Hindlimb muscle (tissue), 1 donor: ENCODE measurements at places on chromosomes 4 and X. TPM values are rescaled to one million over a fixed set of nuclear protein-coding genes. Genes with fewer than 3 reads are reported as not detected.

Gene CXCL1
- not detected for polyA plus RNA-seq

Gene ABLIM2
- polyA plus RNA-seq: 16.0 TPM

Gene STOX2
- 5.3 TPM for polyA plus RNA-seq

Gene TMEM144
- 3.3 TPM for polyA plus RNA-seq

Gene NHS
- 1.2 TPM for polyA plus RNA-seq

Gene ARL13A
- not detected for polyA plus RNA-seq

Gene IL13RA2
- not detected for polyA plus RNA-seq

Gene CXXC4
- 2.6 TPM for polyA plus RNA-seq

Gene GABRQ
- polyA plus RNA-seq: 0.85 TPM

Gene NONO
- polyA plus RNA-seq: 320 TPM

Gene DCAF12L1
- 1.3 TPM for polyA plus RNA-seq

Gene TCEAL1
- polyA plus RNA-seq: 47.0 TPM

Gene L1CAM
- polyA plus RNA-seq: 2.5 TPM

Gene RGN
- polyA plus RNA-seq: 2.4 TPM

Gene ASB9
- 3.5 TPM for polyA plus RNA-seq

Gene TRIM75
- 0.10 TPM for polyA plus RNA-seq

Gene GABRB1
- polyA plus RNA-seq: not detected

Gene SPINK2
- not detected for polyA plus RNA-seq

Gene SPANXA2
- polyA plus RNA-seq: not detected

Gene CDS1
- 0.43 TPM for polyA plus RNA-seq

Gene FDCSP
- not detected for polyA plus RNA-seq

Gene ADH1C
- polyA plus RNA-seq: 7.0 TPM

Gene ANKRD50
- polyA plus RNA-seq: 65.3 TPM

Gene CPXCR1
- polyA plus RNA-seq: not detected

Gene TLR10
- 0.41 TPM for polyA plus RNA-seq

Gene ALAS2
- polyA plus RNA-seq: 14.7 TPM

Gene GAGE12E
- not detected for polyA plus RNA-seq

Gene IGFBP7
- polyA plus RNA-seq: 150 TPM

Gene SLC2A9
- 5.0 TPM for polyA plus RNA-seq

Gene TFDP3
- polyA plus RNA-seq: not detected

Gene TREX2
- 0.43 TPM for polyA plus RNA-seq

Gene CYTL1
- 5.6 TPM for polyA plus RNA-seq

Gene ALB
- 3.3 TPM for polyA plus RNA-seq

Gene RELL1
- polyA plus RNA-seq: 17.2 TPM

Gene DMRTC1B
- 0.75 TPM for polyA plus RNA-seq

Gene PDGFRA
- 66.5 TPM for polyA plus RNA-seq

Gene TMPRSS11F
- polyA plus RNA-seq: not detected

Gene PORCN
- 3.1 TPM for polyA plus RNA-seq

Gene CAPN6
- 512 TPM for polyA plus RNA-seq

Gene MTNR1A
- polyA plus RNA-seq: not detected

Gene TEX13C
- not detected for polyA plus RNA-seq

Gene MAP7D2
- polyA plus RNA-seq: 0.45 TPM

Gene PDLIM3
- polyA plus RNA-seq: 410 TPM

Gene CSAG1
- polyA plus RNA-seq: not detected

Gene RRH
- 0.53 TPM for polyA plus RNA-seq

Gene USP17L11
- not detected for polyA plus RNA-seq

Gene RADX
- 2.9 TPM for polyA plus RNA-seq

Gene PDE5A
- polyA plus RNA-seq: 14.6 TPM

Gene LGI2
- polyA plus RNA-seq: 3.4 TPM
